ENCODE measurements at places on chromosomes 3 and 15.

DNA sequence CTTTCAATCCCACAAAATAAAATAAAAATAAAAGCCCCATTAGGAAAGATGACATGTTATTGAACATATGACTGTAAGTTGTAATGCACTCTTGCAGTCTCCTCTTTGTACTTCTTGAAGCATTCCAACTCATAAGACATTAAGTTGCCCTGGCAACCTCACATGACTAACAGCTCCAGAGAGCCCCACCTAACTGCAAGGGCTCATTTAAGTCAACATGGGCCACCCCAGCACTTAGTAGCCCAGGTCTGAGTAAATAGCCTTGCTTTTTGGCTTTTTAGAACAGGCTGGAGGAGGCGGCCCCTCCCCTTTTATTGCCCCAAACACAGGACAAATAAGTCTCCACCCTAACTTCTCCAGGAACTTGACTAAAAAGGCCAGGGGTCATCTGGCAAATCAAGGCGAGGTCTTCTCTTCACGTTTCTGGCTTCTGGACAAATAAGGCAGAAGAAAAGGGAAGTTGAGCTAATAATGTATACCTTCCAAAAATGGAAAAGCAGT lies 135.1 kb downstream of the TMCO5A start:
- peak; percentile 42 for DNase-seq

GRCh38 chr15:67543348-67543718 lies 830 bp downstream of the MAP2K5 start:
- no peak for DNase-seq

GRCh38 chr3:8621872-8622271 lies 22.7 kb downstream of the SSUH2 start:
- DNase-seq, result no peak

DNA sequence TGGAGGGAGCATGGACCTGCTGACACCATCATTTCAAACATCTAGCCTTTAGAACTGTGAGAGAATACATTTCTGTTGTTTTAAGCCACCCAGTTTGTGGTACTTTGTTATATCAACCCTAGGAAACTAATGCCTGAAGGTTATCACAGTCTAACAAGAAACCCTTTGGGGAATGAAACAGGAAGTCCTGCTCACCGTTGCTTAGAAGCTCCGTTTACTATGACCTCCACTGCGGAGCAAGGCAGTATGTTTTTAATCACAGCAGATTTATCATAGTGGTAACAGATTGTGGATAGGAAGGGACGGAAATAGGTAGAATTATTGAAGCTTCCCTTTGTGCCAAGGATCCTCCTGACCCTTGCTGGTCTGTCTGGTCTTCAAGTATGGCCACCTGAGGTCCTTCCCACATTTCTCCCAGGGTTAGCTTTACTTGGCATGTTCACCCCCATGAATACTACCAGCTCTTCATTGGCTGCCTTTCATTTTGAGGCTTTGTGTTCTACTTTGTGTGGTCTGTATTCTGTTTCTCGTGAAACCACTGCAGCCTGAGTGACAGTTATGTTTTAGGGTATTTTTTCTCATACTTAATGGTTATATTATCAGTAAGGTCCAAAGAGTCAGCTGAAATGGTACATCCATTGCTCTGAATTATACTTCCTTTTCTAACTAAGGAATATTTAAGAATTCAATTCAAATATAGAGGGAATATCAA lies 201.6 kb downstream of the CHST2 start:
- DNase-seq, result no peak

DNA sequence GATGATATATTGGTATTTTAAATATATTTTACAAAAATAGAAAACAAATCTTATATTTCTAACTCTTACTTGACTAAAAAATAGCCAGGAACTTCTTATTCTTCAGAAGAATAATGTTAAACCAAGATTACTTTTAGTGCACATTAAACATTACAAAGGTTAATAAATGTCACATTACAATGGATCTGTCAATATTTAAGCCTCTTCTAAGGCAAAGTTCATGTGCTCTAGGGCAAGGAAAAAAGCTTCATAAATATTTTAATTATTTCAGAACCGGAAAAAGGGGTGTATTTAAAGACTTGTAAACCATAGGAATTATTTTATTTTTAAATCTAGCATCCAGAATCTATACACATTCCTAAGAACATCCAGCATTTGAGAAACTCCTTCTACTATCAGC lies 166.9 kb upstream of the ROBO2 start:
- peak; percentile 29 for DNase-seq

GRCh38 chr3:43207628-43208085 lies 78.7 kb upstream of the SNRK start:
- no peak for DNase-seq

DNA sequence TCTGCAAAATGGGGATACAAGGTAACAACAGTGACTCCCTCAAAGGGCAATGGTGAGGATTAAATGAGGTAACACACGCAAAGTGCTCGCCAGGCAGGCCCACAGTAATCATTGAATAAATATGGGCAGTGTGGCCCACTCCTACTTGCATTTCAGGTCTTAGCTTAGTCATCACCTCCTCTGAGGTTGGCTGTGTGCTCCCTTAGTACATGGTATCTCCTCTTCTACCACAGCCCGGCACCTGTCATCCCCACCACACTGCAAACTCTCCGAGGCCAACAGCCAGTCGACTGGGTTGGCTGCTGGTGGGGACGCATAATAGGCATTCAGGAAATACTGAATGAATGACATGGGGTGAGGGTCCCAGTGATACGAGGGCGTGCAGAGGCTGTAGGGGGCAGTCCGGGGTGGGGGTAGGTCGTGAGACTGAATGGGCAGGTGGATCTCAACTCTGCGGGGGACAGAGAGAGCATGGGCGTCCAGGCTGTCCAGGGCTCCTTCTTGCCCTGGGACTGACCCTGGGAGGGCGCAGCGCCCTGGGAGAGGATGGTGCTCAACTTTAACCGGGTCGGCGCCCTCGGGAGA lies 375 bp upstream of the MYZAP start:
- no peak for DNase-seq

DNA sequence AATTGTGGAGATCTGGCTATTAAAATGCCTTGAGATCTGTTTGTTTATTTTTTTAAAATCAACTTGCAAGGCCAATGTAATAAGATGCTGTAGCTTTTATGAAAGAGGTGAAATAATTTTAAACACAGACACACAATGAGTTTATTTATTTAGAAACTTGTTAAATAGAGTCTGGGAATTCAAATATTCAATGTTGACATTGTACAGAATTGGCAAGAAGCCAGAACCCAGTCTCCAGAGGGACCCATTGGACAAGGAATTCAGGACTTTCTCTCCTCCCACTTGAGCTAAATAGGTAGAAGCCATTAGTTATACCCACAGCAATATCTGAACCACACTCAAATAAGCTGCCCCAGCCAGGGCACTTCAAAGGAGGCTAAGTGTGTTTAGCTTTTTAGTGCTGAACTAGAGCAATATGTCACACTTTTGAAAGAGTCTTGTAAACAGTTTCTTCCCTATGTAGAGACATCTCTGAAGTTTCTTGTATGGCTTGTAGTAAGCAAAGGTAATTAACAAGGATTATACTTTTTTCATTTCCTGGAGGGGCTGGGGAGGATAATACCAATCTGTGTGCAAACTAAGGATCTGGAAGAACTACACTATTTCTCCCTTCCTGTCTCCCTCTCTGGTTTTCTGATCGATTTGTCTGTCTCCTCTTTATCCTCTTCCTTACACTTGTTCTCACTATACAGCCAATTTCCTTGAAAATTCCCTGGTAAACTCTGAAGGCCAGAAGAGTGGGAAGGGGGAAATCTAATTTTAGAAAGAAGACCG lies 6.0 kb downstream of the MECOM start:
- DNase-seq, result no peak

- no peak for DNase-seq
Observed at GRCh38 chr3:113977822-113978221, 30.0 kb downstream of the ZDHHC23 start.

DNA sequence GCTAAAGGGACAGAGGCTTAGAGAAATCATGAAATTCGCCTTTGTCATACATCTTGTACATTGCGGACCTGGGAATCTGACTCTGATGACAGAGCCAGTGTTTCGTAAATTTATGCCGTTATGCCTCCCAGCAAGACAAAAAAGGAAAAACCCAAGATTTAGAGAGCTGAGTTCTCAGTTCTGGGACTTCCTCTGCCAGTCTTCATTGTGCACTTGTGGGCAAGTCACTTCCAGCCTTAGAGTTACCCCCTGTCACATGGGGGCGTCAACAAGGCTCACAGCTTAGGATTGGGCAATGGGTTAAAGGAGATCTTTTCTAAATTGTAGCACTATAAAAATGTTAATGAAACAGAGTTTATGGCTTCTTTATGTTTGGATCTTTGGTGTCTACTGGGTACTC lies 41.9 kb upstream of the MITF start:
- DNase-seq, result no peak

DNA sequence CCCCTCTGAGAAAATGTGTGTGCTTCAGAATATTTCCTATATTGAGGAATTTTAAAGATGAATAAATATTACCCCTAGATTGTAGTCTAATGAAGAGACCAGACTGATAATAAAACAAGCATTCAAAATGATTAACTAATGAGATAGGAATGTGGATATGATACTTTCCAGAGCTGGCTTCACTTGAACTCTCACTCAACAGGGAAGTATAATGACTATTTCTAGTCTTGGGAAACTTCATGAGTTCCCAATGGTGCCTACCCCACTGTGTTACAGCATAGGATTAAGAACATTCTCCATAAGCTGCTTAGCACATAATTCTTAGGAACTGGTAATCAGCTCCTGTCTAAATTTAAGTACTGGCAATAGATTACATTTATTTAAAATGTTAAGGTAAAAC lies 261.5 kb upstream of the ZNF385D start:
- no peak for DNase-seq

DNA sequence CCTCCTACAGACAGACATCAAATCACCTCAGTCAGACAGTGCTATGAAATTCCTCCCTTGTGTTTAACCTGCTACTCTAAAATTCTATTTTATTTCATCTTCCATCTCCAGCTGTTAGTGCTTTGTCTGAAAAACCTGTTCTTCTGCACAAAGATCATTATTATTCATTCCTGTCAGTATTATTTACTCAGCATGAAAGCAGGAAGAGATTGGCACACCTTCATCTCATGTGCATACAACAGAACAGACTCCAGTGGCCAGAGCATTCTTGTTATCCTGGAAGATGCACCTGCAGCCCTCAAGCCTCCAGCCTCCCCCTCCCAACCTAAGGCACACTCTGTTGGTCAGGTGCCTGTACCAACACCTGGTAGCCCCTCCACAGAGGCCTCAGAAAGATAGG lies 1.8 kb upstream of the ROPN1B start:
- DNase-seq, result no peak

GRCh38 chr3:72177075-72178050 lies 392.4 kb upstream of the PROK2 start:
- no peak for DNase-seq

GRCh38 chr3:122493296-122493695 lies 21.4 kb downstream of the KPNA1 start:
- no peak for DNase-seq

DNA sequence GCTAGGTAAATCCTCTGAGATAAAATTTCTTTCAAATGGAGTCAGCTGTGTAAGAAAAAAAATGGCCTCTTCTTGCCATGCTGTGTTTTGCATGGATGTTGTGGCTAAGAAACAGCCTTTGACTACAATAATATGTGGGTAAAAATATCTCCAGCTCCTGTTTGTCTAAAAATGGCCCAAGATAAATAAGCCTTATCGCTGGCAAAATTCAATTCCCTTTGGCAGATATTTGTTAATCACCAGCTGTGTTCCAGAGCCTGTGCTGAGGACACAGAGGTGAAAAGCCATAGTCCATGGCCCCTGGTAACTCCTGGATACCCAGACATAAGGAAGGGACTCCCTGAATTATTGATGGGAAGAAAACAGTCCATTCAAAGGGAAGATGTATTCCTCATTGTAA lies 15.3 kb upstream of the RAMAC start:
- no peak for DNase-seq

DNA sequence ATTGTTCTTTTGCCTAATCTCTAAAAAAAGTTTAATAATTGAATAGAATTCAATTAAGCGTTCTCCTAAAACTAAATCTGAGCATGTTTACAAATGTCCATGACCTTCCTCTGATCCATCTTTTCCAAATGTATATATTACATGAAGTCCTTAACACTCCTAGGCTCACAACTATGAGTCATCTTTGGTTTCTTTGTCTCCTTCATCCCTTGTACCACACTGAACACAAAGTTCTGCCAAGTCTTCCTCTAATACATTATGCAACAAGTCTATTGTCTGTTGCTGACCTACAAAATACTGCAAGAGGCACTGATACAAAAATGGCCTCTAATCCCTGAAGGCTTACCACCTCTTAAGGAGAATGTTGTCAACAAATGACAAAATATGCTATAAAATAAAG lies 550.2 kb downstream of the PYDC2 start:
- no peak for DNase-seq

DNA sequence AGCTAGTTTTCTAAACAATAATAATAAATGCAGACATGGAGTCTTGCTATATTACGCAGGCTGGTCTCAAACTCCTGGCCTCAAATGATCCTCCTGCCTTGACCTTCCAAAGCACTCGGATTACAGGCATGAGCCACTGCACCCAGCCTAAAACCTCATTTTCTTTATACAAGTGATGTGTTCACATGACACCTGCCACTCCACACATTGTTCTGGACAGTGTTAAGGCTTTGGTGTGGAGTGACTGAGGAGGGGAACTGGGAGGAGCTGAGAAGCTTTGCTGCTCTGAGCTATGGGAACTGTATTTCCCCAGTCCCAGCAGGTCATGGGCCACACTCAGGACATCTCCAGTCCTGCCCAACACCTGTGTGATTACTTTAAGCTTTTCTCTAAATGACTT lies 380.0 kb downstream of the LRTM1 start:
- DNase-seq, result no peak

DNA sequence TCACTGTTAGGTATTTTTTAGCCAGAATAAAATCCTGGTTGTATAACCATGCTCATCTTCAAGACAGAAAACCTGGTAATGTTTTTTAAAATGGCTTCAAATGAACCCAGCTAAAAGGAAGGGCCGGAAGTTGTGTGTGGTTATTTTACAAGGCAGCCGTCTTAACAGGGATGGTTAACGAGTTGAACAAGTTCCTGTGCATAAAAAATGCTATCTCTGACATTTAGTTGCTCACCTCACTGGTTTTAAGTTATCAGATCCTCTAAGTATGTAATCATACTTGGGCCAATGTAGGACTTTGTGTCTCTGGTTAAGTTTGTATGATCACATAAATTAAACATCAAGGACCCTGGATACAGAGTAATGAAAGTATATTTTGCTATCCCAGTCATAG lies 2.1 kb downstream of the ATP11B start:
- DNase-seq, result peak; percentile 14
